Cortex of kidney (tissue), 1 donor: ENCODE measurements at places on chromosomes 6 and 20.

GRCh38 chr6:41228096-41228495 is at the start of gene TREML4:
Gene TREML4, plus strand, starts transcription at chr6:41228349. Its CDS starts 79 bp downstream, at chr6:41228428.
- DNase-seq, result no peak

DNA sequence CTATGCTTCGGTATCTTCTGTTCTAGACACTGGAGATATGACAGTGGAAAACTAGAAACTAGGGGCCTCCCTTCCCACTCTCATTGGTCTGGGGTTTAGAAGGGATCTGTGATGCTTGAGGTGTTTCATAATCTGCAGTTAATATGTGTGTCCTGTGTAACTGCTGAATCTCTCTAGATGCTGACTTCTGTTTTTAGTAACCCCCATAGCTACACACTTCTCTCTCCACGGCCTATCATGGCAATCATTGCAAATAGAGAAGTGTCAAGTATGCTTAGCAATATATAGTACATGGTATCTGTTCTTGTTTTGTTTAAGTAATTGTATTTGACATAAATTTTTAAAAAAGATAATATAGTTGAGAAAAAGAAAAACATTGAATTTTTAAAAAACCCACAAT is 394.6 kb upstream of the MMS22L start:
- no peak for DNase-seq

GRCh38 chr20:44282192-44282591 is 28.8 kb downstream of the FITM2 start:
- no peak for DNase-seq

DNA sequence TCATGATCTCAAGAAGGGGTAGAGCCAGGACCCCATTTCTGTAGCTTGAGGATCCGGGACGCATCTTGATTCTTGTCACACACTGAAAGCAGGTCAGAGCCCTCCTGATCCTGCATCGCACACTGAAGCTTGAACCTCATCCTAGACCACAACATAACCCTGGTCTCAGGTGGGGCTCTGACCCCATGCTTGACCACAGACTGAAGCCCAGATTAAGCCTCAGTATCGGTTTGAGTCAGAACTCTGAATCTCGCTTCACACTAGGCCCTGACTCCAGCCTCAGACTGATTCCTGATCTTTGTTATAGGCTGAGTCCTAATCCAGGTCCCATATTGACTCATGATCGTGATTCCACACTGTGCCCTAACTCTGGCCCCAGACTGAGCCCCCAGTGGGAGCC is 8.5 kb upstream of the RSPO4 start:
- DNase-seq, result no peak

- DNase-seq, result no peak
Measured at GRCh38 chr20:54290636-54291035, 82.7 kb downstream of the PFDN4 start.

GRCh38 chr20:4763723-4764510 is 42.2 kb downstream of the PRND start:
- no peak for DNase-seq

- DNase-seq, result no peak
Measured at GRCh38 chr6:84892671-84893070, 128.3 kb upstream of the TBX18 start.

GRCh38 chr6:168532070-168532469 is 91.1 kb downstream of the SMOC2 start:
- no peak for DNase-seq

DNA sequence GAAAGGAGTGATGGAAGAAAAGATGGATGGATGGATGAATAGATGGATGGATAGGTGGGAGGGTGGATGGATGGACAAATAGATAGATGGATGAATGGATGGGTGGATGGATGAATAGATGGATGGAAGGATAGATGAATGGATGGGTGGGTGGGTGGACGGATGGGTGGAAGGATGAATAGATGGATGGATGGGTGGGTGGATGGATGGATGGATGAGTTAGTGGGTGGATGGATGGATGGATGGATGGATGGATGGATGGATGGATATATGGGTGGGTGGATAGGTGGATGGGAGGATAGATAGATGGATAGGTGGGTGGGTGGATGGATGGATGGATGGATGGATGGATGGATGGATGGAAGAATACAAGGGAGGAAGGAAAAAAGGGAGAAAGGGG is 82.2 kb downstream of the ATXN1 start:
- no peak for DNase-seq
